CD4-positive, alpha-beta T cell treated with Interleukin-12 subunit alpha and Interleukin-12 subunit beta, for 1 hour (primary cell): ENCODE measurements at places on chromosomes 1 and 21.

GRCh38 chr1:101301446-101302057 lies 64.7 kb downstream of the S1PR1 start:
- DNase-seq: no peak

- DNase-seq: no peak
These were observed 198.5 kb upstream of the FMN2 start for GRCh38 chr1:239893127-239893731.

GRCh38 chr21:38280867-38281266 lies 24.1 kb downstream of the KCNJ15 start:
- DNase-seq: no peak

DNA sequence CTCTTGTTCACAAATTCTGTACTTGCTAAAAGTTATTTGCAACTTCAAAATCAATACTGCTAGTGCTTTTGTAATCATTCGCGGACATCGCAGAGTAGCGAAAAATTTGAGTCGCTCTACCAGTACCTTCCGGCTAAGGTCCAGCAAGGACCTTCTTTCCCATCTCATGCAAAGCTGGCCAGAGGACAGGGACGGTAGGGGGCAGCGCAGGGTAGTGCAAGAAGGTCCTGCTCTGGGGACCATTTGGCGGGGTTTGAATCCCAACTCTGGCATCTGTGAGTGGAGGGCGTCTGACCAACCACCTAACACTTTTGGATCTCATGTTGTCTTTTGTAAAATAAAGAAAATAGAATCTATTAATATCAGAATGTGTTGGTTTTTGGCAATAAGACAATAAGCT lies 258.3 kb downstream of the SPATA17 start:
- no peak for DNase-seq

DNA sequence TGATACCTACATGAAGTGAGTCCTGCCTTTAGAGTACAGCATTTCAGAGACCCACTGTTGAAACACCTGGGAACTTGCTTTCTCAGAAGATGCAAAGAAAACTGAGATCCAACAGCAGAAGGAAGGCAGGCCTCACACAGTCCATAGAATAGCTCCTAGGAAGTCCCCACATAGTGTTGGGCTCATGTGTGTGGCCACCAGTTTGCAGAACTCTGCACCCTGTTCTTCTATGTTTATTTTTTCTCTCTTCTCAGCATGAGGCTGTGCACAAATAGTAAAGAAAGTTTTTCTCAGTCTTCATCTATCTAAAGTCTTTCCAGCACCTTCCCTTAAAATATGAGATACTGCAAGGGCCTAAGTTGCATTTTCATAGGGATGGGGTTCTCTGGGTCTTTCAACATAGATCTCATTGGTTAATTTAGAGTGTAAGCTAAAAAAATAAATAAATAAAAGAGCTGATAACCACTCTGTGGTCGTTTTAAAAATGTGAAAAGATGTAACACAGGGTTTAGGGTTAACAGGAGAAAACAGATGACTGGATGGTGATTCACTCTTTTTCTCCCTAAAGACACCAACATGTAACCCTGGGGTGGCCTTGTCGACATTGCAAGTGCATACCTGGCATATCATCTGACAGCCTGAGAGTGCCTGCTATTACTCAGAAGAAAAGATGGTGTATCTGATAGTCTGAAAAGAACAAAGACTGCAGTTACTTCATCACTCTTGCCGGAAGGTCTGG lies 94.6 kb downstream of the ZC3H11B start:
- no peak for DNase-seq

DNA sequence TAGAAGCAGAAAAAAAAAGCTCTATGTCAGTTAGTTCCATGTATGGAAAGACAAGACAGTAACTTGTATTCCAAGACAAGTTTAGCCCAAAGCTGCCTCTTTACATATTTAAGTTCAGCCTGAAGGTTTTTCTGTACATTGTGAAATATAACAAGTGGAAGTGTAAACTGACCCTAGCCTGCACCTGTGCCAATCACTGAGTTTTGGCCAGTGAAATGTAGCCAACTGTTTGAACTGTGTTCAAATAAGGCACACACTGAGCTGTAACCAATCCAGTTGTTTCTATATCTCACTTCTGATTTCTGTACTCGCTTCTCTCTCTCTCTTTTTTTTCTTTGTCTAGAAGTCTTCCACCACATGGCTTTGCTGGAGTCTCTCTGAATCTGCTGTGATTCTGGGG lies 1227.1 kb downstream of the NCAM2 start:
- no peak for DNase-seq

DNA sequence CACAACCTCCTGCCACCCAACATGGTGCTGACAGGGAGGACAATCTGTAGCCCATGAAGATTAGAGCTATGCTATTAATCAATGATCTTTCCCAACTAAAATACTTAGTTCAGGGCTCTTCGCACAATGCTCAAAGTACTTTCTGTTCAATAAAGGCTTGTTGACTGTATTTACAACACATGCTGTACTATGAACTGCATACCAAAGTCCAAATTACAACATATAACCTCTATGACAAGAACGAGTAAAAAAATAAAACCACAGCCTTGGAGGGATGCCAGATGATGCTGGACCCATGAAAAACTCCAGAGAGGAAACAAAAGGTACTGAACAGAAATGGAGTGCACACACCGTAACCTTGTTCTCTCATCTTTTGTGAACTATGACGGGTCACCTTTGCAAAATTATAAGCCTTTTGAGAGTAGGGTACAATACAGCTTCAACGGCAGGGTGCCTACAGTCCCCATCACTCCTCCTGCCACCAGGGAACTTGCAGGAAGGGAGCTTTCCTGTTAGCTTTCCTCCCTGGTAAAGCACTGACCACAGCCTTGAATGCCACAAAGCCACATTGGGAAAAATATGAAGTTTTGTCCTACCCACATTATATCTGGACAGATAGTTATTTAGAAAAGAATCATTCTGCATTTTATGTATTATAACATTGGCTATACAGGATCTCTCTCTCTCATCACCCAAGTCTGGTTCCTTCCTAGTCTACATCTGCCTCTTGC lies 175.6 kb downstream of the NRIP1 start:
- DNase-seq: no peak

DNA sequence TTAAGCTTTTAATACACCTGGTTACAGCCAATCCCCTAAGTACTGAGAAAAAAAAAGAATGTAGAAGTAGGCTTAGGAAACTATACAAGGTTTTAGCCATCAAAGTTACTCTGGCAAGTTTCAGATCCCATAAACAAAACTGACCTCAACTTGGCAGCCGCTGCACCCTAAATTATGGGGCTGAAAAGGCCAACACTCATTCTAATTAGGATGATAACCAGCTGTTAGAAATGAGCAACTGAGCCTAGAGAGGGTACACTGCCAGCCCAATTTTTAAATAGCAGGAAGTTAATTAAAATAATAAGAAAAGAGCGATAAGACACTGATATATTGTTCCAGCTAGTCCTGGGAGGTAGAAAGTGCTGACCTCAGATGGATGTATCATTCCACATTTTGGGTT lies 105.7 kb upstream of the VAV3 start:
- DNase-seq: no peak

DNA sequence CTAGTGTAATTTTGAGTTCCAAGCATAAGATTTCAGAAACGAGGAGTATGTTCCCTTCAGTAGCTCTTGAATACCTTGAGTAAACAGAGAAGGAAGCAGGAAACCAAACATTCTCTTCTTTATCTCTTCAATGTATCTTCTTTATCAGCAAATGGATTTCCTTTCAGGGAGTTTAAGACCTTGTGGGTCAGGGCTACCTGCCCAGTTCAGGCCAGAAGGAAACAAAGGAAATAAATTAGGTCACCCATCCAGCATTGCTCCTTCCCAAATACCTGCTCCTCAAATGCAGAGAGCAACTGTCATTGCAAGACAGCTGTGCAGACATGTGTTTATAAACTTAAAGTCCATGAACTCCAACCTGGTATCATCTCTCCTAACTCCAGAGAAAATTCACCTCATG lies 130.1 kb upstream of the SOD1 start:
- no peak for DNase-seq

DNA sequence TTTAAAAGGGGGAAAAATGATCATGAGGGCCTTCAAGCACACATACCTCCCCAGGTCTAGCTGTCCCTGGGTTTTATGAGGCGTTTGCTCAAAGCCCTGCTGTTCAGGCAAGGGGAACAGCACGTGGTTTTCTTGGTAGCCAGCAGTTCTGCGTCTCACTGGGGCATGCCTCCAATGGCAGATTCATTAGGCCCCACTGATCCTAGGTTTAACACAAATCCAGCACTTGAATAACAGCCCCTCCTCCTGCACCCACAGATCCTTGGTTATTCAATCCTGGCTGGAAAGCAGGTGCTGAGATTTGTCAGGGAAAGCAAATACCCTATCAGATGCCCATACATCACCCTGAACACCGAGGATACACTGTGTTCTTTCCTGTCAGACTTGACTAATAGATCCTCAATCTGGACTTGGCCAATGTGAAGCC lies 106.4 kb downstream of the ZC3H11B start:
- no peak for DNase-seq

- DNase-seq: no peak
These were observed 105.1 kb downstream of the ROR1 start for GRCh38 chr1:63878932-63879331.

GRCh38 chr1:32818804-32819541 lies 1.5 kb downstream of the S100PBP start:
- DNase-seq: peak; percentile 41

GRCh38 chr1:173360487-173361063 lies 116.6 kb upstream of the PRDX6 start:
- DNase-seq: no peak

- DNase-seq: no peak
These were observed 50.2 kb downstream of the PRDX6 start for GRCh38 chr1:173527151-173527826.

DNA sequence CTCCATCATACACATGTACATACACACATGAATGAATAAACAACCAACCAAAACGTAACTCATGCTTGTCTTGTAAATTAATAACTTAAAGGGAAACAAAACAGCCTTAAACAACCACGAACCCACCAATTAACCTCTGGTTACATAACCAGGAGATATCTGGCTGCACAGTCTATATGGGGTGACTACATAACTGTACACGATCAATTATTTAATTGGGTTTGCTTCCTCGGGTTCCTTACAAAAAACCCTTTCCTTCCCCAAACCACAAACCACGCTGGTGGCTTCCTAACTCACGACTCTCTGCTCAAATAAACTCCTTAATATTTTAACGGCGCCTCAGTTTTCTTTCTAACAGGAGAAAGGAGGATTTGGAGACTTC lies 744 bp downstream of the ZNF670 start:
- DNase-seq: no peak

- DNase-seq: peak; percentile 84
These were observed 20.1 kb downstream of the ECE1 start for GRCh38 chr1:21270086-21270689.

DNA sequence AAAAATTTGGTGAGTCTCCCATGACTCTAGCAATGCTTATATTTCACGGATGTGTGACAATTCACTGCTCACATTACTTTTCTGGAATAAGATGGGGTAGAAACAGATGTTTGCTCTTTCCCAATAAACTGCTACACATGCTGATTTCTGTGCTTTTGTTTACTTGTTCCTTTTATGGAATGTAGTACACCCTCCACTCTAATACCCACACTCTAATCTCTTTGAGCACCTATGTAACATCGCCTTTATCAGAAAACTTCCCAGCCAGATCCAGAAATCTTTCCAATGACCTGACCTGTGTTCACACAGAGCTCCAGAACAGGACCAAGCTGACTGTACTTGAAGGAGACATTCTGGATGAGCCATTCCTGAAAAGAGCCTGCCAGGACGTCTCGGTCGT lies 4.2 kb downstream of the HSD3B2 start:
- DNase-seq: no peak

GRCh38 chr1:20686883-20687725 lies 25.9 kb upstream of the DDOST start:
- DNase-seq: no peak

- DNase-seq: no peak
These were observed 109.9 kb upstream of the CXADR start for GRCh38 chr21:17402937-17403336.
